Left lobe of liver (tissue), 2 donors: ENCODE measurements at places on chromosomes 1 and 21. TPM values are rescaled to one million over a fixed set of nuclear protein-coding genes. Genes with fewer than 3 reads are reported as not detected.

GRCh38 chr1:186187601-186188000 lies 187.5 kb downstream of the TPR start:
- no peak for DNase-seq

GRCh38 chr1:94236630-94237290 lies 624 bp downstream of the ARHGAP29 start:
- no peak for DNase-seq

- DNase-seq = no peak
Measured at GRCh38 chr21:31335957-31336738, 7.9 kb downstream of the TIAM1 start.

CSF3R gene
- 4.3 TPM for total RNA-seq

C1orf185 gene
- not detected for total RNA-seq
